ENCODE measurements at places on chromosomes 12 and 14.

GRCh38 chr12:74129702-74130101 lies 407.9 kb upstream of the ATXN7L3B start:
- DNase-seq: no peak

DNA sequence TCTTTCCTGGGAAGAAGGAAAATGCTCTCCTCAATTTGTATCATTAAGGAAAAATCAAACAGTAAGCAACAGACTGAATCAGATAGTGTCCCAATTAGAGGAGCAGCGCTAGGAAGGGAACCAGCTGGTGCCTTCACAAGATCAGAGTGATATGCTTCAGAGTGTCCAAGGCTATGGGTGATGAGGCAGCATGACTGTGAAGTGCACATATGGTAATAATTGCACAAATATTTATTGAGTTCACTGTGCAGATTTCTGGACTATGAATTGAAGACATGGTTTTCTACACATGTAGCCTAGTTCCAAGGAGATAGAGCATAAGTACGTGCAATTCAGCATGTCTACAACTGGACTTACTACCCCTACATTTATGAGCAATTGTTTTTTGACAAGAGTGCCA lies 78.8 kb upstream of the EVL start:
- DNase-seq: no peak

DNA sequence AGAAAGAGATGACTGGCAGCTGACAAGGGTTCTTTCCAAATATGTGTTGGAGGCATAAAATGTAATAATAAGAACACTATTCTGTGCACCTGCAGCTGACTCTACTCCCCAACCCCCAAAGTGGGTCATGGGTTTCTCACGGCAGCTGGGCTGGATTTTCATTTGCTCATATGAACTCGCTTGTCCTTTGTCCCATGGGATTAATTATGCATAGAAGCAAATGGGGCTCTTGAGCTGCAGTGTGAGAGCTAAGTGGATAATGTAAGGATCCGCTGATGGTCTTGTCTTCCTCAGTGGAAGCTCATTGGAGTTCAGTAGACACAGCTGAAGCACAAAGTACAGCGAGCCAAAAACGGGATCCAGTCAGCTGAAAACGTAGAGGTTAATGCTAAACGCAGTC lies 46.3 kb downstream of the TTC8 start:
- no peak for DNase-seq

- no peak for DNase-seq
These were observed 79.2 kb downstream of the CEP83 start for GRCh38 chr12:94380507-94380906.

DNA sequence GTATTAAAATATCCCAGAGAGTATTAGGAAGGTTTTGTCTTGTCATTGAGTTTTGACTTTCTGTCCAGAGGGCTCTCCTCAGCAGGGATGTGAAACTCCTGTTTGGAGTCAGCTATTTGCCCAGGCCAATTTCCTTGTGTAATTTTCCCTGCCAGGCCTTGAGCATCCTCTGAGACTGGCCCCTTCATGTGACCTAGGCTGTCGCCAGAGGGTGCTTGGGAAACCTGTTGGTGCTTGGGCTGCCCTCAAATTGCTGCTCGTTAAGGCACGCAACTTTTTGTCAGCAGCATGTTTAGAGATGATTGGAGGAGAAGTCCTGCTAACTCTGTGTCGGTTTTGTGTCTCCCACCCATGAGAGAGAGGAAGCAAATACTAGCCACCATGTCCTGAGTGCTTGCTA lies 39.1 kb downstream of the IQSEC3 start:
- no peak for DNase-seq

GRCh38 chr14:52463375-52463774 lies 88.9 kb downstream of the TXNDC16 start:
- no peak for DNase-seq

- DNase-seq: no peak
These were observed 161.7 kb upstream of the PLEKHA5 start for GRCh38 chr12:18967814-18968213.

DNA sequence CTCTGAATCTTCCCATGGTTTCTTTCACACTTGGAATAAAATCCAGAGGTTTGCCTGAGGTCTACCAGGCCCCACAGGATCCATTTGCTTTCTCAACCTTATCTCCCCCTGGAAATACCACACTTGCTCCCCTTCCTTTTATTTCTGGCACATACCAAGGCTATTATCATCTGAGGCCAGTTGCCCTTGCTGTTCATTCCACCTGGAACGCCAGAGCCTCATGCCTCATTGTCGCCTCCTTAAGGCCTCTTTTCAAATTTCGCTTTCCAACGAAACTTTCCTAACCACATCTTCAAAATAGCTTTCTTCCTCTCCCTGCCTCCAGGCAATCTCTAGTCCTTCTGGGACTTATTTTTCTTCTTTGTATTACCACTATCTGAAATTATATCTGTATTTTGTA lies 11.2 kb upstream of the LRIG3 start:
- DNase-seq: no peak

- DNase-seq: no peak
These were observed 119.2 kb upstream of the DAAM1 start for GRCh38 chr14:59069163-59069854.

DNA sequence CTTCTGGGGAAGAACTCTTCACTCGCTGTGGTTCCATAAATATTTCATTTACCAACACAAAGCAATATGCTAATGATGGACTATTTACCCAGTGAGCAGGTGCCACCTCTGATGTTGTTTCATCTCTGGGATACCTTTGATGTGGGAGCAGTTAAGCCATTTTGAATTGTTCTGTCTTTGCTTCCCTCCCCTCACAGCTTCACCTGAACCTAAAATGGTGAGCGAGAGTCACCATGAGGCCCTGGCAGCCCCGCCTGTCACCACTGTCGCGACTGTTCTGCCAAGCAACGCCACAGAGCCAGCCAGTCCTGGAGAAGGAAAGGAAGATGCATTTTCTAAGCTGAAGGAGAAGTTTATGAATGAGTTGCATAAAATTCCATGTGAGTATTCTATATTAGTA lies 352.7 kb downstream of the SYT1 start:
- no peak for DNase-seq

DNA sequence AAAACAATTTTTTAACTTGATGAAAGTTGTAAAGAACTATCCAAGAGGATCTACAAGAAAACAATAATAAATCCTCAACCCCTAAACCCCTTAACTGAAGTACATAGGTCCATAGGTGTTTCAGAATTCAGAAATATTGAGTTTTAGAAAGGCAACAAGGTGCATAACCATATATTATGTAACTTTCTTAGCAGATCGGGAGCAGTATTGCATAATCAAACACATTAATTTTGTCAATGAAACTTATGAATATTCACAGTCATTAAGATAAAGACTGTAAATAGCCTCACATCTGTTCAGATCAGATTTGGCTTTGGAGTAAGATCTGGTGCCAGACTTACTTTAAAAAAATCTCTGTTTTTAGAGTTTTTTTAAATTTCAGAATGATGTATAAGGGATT lies 647.1 kb upstream of the FLRT2 start:
- no peak for DNase-seq

GRCh38 chr12:91565246-91565645 lies 382.6 kb upstream of the DCN start:
- no peak for DNase-seq

DNA sequence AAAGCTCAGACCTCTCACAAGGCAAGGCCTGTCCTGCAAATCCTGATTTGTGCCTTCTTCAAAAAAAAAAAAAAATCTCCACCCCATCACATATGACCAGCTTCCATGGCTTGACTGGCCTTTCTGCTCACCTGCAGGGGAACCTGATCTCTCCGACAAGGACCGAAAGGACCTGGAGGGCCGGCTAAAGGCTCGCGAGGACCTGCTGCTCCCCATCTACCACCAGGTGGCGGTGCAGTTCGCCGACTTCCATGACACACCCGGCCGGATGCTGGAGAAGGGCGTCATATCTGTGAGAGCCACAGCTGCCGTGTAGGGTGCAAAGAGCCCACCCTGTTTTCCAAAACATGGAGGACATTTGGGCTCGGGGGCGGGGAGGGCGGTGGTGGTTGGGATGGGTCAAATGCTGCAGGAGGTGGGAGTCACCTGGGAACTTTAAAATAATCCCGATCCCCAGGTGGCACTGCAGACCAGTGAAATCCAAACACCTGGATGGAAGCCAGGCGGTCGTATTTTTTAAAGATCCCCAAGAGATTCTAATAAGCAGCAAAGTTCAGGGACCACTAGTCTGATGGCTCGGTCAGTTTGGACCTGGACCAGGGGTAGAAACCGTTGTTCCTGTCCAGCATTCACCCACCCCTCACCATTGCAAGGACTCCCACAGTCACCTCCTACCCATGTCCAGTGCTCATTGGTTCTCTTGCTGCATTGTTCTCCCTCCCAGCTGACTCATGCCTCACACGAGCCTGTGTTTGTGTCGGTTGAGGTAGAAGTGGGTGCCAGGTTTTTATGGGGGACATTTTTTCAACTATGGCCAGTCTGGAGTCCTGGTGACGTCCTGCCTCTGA lies 44.8 kb downstream of the FOXN4 start:
- DNase-seq: peak; percentile 20

- DNase-seq: no peak
These were observed 49.7 kb downstream of the TRMT5 start for GRCh38 chr14:60931218-60931617.

DNA sequence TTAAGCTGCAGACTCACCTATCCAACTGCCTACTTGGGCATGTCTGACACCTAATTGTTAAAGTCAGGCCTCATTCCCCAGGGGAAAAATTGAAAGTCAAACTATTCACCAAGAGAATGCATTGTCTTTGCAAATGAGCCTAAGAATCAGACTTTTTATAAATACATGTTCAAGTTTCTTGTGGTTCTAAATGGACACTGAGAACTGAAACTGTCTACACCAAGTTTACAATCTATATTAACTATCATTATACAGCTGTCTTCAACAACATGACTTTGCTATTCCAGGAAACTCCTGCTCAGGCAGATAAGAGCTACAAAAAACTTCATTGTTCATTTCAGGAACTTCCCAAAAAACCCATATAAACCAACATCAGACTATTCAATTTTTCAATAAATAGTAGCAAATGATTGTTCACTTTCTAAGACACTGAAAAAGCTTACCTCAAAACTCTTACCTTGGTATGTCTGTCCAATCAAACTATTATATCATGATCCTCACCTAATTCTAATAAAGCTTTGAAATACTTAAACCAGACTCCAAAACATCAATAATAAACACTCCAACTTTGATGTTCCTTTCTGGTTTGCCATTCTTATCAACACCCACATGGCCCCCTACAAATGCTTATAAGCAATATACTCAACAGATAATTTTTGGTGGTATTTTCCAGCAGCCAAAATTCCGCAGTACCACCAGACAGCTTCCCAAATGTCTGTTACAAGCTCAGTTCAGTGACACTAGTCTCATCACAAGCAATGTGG lies 24.2 kb downstream of the CDK17 start:
- DNase-seq: no peak

GRCh38 chr14:20247646-20248246 lies 8.7 kb downstream of the OR11H4 start:
- no peak for DNase-seq

DNA sequence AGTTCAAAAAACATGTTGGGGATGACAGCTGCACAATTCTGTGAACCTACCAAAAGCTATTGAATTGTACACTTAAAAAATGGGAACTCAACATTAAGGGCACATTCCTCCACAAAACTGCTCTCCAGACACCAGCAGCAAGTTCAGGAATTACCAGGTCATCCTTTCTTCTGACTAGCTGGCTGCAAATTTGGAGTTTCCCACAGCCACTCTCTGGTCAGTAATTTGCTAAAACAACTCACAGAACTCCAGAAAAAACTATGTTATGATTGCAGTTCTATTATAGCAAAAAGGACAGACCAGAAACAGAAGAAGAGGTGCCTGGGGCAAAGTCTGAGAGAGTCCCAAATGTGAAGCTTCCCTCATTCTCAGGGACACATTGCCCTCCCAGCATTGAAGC lies 20.1 kb upstream of the PLEKHD1 start:
- DNase-seq: no peak

DNA sequence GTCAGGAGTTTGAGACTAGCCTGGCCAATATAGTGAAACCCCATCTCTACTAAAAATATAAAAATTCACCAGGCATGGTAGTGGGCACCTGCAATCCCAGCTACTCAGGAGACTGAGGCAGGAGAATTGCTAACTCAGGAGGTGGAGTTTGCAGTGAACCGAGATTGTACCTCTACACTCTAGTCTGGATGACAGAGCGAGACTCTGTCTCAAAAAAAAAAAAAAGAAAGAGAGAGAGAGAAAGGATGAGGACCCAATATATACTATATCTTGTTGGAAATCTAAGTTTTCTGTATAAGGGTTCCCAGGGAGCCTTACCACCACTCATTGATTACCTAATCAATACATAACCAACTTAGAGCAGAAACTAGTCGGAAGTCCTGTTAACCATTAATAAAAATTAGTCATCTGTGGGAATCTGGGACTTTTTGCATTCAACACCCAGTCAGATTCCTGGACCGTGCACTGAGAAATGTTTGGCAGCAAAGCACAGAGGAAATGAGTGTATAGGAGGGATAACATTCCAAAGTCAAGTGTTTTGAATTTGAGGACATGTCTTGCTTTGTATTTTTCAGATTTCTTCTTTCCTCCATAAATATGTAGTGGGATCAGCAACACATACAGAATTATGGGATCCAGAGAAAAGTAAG lies 44.8 kb upstream of the NR2C1 start:
- no peak for DNase-seq

GRCh38 chr12:92614502-92614901 lies 88.3 kb upstream of the PLEKHG7 start:
- DNase-seq: no peak

- no peak for DNase-seq
These were observed 124.7 kb upstream of the MAX start for GRCh38 chr14:65226824-65227604.

DNA sequence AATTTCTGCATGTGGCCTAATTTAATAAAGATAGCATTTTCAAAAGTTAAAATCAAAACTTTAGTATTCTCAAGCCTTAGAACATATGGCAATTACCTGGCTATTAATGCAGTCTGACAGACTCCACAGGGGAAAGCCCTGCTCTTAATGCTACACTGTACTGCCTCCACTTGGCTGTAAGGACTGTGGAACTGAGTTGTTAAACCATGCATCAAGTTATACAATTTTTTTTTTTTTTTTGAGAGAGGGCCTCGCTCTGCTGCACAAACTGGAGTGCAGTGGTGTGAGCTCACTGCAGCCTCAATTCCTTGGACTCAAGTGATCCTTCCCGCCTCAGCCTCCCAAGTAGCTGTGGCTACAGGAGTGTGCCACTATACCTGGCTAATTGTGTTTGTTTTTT lies 19.0 kb upstream of the NDUFA12 start:
- no peak for DNase-seq

- DNase-seq: no peak
These were observed 127.9 kb downstream of the CACNA1C start for GRCh38 chr12:2180737-2181082.

DNA sequence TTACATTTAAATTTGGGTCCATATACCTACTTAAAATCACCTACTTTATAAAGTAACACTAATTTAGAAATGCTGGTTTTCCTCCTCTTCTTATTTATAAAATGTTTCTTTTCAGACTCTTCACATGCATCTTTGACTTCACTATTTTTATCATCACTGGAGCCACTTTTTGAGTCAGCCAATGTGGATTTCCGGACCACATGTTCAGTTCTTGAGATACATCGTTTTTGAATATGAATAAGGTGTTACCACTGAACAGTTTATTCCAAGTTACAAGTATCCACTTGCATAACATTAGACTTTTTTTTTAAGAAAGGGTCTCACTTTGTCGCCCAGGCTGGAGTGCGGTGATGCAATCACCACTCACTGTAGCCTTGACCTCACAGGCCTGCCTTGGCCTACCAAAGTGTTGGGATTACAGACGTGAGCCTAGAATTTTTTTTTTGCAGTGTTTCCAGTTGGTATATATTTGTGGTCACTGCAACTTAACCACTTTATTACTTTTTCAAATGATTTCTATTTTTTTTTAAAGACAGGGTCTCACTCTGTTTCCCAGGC lies 5.7 kb downstream of the FNTB start:
- DNase-seq: no peak

Data from activated CD8-positive, alpha-beta memory T cell treated with anti-CD3 and anti-CD28 coated beads for 48 hours (primary cell).